Large intestine (tissue), 12 donors: ENCODE measurements at places on chromosomes 4 and X. TPM values are rescaled to one million over a fixed set of nuclear protein-coding genes. Genes with fewer than 3 reads are reported as not detected.

Gene ZNF185
- polyA plus RNA-seq = 4.4 TPM

Gene GPC4
- polyA plus RNA-seq = 12.4 TPM

Gene TAF9B
- 19.1 TPM for polyA plus RNA-seq

Gene GPR119
- polyA plus RNA-seq = 0.61 TPM

Gene PPARGC1A
- polyA plus RNA-seq = 3.2 TPM

Gene SEPSECS
- 18.6 TPM for polyA plus RNA-seq

Gene ARHGAP36
- polyA plus RNA-seq = 0.70 TPM
